ENCODE measurements at places on chromosomes 1 and 21.

DNA sequence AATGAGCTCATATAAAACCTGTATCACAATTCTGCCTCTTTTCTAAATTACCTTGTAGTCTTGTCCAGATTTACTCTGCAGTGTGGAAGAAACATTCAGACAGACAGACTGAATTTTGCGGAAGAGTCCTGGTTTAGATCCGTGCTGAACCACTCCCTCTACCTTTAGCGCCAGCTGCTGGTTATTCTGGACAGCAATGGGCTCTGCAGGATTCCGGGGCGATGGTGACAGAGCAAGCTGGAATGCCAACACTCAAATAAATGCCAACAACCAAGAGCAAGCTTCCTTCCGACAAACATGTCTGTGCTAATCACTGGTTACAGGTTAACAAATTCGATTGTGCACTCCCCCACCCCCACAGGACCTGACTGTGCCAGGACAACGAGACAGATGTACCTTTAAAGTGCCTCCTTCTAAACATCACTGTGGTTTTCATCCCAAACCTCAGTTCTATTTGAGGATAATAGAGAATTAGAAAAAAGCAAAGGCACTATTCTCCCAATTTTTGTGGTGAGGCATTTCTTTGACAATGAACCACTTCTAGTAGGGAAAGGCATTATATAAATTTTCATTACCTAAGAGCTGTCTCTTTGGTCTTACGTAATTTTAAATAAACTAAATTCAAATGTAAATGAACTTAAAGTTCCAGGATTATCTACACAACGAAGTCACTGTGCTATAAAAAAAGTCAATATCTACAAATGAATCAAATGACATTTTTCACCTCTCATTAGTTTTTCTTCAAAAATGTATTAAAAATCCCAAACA, 90.4 kb downstream of the INTS7 start:
- no peak for DNase-seq

- DNase-seq: no peak
These were observed 32.5 kb upstream of the SLC44A3 start for GRCh38 chr1:94787691-94788090.

GRCh38 chr1:204780630-204781029, 90.0 kb upstream of the NFASC start:
- DNase-seq: no peak

DNA sequence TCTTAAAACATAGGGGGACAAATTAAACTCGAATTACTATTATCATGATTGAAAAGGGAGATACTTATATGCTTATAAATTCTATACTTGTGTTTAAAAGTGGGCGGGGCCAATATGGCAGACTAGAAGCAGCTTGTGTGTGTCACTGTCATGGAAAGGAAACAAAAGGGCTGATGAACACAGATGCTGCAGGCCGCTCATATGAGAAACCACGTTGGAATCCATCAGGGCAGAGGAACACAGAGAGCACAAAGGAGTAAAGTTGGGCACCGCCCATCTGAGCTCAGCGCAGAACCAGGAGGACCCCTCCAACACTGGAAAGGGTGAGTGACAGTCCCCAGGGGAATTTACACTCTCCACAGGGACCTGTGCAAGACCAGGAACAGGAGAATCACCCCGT, 107.0 kb downstream of the SLC5A9 start:
- DNase-seq: no peak

DNA sequence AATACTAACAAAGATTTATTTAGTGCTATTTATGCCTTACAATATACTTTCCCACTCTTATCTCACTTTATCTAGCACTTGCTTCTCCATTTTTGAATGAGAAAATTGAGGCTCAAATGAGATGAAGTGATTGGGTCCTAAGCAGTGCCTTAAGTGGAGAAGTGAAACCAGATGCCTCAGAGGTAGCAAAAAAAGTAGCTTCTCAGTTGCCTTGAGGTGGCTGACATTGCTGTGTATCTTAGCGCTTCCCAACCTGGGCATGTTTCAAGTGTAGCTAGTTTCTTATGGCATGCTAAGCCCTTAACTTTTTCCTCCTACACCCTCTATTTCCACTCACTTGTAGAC, 390.4 kb downstream of the OMA1 start:
- no peak for DNase-seq

GRCh38 chr1:211676761-211677160, 1.3 kb upstream of the NEK2 start:
- DNase-seq: no peak

- DNase-seq: no peak
These were observed 219.4 kb downstream of the LRRC40 start for GRCh38 chr1:69985901-69986439.

DNA sequence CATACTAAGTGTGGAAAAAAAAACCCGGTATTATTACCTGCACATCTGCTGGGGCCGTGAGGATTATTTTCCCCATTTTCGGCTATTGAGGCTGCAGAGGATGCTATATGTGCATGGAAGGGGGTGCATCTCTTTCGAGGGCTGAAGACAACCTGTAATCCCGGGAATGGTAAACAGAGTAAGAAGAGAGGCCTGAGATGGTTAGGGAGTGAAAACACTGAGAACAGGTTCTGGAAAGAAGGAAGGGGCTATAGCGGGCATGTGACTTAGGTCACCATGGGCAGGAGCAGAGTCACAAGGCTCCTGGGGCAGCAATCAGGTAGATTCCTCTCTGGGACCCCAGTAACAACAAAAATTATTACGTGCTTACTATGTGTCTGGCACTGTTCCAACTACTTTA, 299.1 kb downstream of the RRAGC start:
- DNase-seq: no peak

DNA sequence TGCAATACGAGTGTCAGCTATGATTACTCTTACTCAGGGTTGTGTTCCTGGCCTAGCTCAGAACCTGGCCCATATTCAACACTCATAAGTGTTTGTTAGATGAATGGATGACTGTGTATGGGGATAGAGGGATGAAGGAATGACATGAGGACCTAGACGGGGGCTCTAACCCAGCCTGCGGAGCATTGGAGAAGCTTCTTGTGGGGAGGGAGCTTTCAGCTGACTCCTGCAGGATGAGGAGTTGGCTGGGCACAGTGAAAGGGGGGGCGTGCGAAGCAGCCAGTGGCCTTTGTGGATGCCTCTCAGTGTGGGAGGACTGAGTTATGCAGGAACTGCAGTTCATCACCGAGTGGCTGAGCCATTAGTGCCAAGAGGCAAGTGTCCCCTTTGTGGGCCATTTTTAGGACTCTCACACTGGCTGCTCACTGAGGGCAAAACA, 1.2 kb upstream of the EXTL1 start:
- DNase-seq: no peak

GRCh38 chr1:236063919-236064673, 794 bp downstream of the NID1 start:
- no peak for DNase-seq

DNA sequence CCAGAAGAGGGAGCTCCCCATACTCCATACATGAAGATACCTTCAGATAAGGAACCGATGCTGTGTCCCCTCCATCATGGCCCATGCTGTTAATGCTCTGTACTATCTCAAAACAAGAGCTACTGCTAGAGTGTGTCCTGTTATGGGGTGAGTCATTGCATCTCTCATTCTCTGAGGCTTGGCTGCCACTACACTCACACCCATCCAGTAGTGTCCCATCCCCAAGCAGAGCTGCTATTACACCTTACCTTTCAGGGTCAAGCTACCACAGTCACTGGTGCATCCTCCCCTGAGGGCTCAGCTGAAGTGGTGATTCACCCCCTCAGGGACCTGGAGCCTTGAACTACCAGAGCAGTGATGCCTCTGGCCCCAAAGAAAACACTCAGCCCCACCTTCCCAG, 198.5 kb downstream of the PLA2G4A start:
- DNase-seq: no peak

- no peak for DNase-seq
These were observed 22.5 kb downstream of the DISP3 start for GRCh38 chr1:11501491-11501897.

- peak; percentile 62 for DNase-seq
These were observed at the start of gene ZBTB8A for GRCh38 chr1:32538887-32539583. Gene ZBTB8A, plus strand, starts transcription at chr1:32539427. Its CDS starts 53,505 bp downstream, at chr1:32592932.

DNA sequence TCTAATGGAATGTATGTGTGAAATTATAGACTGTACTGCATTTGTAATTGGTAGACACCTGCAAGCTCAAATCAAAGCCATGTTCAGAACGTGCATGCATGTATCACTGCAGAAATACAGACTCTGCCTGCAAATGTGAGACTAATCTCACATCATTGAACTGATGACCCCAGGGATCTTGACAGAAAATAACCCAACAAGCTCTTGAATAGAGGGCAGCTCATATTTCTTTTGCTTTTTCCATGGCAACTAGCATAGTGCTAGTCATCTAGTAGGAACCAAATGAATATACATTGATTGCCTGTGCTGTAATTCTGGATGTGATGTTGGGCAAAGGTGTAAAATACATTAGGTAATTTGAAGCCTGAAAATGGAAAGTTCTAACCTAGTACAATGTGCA, 62.4 kb downstream of the PTPRC start:
- no peak for DNase-seq

GRCh38 chr21:25496825-25497482, 110.3 kb downstream of the MRPL39 start:
- no peak for DNase-seq

- no peak for DNase-seq
These were observed 233.5 kb upstream of the SGIP1 start for GRCh38 chr1:66300280-66300971.

- no peak for DNase-seq
These were observed 32.7 kb upstream of the POFUT2 start for GRCh38 chr21:45320261-45321025.

GRCh38 chr1:240878631-240879030, 266.7 kb upstream of the GREM2 start:
- no peak for DNase-seq

DNA sequence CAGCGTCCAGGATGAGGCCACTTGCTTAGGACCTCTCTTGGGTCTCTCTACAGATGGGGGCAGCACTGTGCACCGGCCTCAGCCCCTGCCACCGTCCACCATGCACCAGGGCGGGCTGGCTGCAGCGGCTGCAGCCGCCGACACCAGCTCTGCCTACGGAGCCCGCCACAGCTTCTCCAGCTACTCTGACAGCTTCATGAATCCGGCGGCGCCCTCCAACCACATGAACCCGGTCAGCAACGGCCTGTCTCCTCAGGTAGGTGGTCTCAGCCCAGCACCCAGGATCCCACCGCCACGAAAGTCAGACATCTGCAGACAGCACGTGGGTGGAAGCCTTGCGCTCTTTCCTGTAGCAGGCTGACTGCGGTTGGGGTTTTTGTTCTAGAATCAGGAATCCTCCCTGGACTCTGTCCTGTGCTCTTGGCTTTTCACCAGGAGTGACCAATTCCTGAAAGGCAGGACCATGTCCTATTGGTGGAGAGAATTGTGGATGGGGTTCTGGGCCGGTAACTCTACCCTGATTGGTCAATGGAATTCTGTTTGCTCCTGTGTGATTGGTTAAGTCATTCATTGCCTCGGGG, 72.5 kb downstream of the PAX7 start:
- no peak for DNase-seq

GRCh38 chr1:27388337-27389005, 4.0 kb upstream of the GPR3 start:
- DNase-seq: no peak

- no peak for DNase-seq
These were observed 10.2 kb downstream of the MMACHC start for GRCh38 chr1:45510036-45510971.

- DNase-seq: peak; percentile 43
These were observed 3.7 kb upstream of the TMEM61 start for GRCh38 chr1:54976747-54977146.

- DNase-seq: no peak
These were observed 9.1 kb downstream of the EXO1 start for GRCh38 chr1:241857131-241857530.

- DNase-seq: no peak
These were observed 87.9 kb downstream of the VAV3 start for GRCh38 chr1:107877092-107877491.

GRCh38 chr1:172760121-172760520, 101.2 kb downstream of the FASLG start:
- DNase-seq: no peak
